Vagina (tissue), 2 donors: ENCODE measurements at places on chromosomes 13 and 19. TPM values are rescaled to one million over a fixed set of nuclear protein-coding genes. Genes with fewer than 3 reads are reported as not detected.

DNA sequence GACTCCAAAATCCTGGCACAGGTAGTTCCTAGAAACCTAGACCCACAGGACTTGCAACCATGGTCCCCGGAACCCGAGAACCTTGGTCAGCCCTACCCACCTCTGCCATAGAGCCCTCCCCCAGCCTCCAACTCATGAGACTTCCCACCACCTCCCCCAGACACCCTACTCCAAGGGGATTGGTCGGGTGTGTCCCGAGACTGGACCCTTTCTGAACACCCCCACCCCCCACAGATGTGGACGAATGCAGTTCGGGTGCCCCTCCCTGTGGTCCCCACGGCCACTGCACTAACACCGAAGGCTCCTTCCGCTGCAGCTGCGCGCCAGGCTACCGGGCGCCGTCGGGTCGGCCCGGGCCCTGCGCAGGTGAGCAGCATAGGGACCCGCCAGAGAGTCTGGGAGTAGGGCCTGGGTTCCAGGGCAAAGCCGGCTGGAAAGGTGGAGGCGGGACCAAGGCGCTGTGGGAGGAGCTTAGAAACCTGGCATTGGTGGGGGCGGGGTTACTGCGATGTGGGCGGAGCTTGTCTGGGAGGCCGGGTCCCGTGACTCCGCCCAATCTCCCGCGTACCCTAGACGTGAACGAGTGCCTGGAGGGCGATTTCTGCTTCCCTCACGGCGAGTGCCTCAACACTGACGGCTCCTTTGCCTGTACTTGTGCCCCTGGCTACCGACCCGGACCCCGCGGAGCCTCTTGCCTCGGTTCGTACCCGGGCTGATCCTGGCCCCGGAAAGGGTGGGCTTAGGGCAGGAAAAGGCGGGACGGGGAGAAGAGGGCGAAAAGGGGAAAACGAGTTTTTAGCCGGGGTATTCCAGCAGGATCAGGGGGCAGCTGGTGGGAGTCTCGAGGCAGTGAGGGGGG lies 11.9 kb downstream of the LTBP4 start:
- H3K4me1 ChIP-seq, result peaks cover 66% of the 10 kb centered on the region
- H3K27me3 ChIP-seq, result no peaks in the 10 kb centered on the region
- peak overlapping the region; percentile 62 for H3K4me3 ChIP-seq

ZNF260 gene
- 6.4 TPM for total RNA-seq

GRCh38 chr19:21434967-21435544 lies 38.1 kb downstream of the ZNF493 start:
- H3K27ac ChIP-seq, result no peak overlapping the region
- DNase-seq, result no peak
- H3K36me3 ChIP-seq, result no peaks in the 10 kb centered on the region
- no peaks in the 10 kb centered on the region for H3K4me1 ChIP-seq

DNA sequence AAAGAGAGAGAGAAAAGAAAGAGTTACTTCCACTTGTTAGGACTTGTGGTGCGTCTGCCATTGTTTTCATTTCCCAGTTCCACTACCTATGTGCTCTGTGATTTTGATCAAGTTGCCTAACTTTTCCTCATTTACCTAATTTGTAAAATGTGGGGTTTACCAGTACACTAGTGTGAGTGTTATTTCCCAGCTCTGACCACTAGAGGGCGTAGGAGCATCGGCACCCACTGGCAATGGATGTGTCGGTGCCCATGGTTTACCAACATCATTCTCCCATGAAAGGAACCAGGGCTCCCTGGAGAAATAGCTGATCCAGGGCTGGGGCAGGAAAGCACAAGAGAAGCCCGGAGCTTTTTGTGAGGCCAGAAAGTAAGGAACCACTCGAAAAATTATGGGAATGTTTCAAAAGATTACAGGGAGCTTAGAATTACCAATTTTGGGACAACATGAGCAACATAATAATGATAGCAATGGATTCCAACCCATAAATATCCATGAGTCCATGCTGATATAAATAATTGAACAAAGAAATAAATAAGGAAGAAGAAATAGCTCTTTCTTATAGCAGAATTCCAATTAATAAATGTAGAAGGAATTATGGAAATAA lies 15.1 kb upstream of the CEACAM4 start:
- H3K4me1 ChIP-seq, result no peaks in the 10 kb centered on the region
- H3K4me3 ChIP-seq, result no peak overlapping the region
- H3K27ac ChIP-seq, result no peak overlapping the region
- no peak for DNase-seq
- no peaks in the 10 kb centered on the region for H3K27me3 ChIP-seq

DNA sequence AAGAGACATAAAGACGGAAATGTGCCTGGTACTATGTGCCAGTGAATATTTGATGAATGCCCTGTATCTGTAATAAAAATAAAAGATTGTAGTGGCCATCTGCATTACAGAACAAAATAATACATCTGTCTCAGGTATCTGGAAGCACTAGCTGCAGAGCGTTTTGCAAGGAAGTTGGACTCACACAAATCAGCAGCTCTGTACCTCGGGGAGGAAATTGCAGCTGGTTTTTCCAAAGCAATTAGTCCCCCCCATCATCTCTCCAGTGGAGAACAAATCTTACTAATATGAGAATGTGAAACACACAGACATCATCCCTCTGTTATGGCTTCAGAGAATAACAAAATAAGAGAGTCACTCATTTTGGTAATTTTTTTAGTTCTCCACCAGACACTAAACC lies 245.3 kb downstream of the ITGBL1 start:
- H3K27ac ChIP-seq, result no peak overlapping the region
- no peak for DNase-seq
- no peaks in the 10 kb centered on the region for H3K36me3 ChIP-seq
- H3K4me1 ChIP-seq, result no peaks in the 10 kb centered on the region

CYP4F8 gene
- 0.98 TPM for total RNA-seq

CYP2A6 gene
- total RNA-seq, result 2.0 TPM
